ENCODE measurements at places on chromosomes 2 and 18.

- no peak for DNase-seq
These were observed 261.1 kb downstream of the NBAS start for GRCh38 chr2:15299904-15300520.

DNA sequence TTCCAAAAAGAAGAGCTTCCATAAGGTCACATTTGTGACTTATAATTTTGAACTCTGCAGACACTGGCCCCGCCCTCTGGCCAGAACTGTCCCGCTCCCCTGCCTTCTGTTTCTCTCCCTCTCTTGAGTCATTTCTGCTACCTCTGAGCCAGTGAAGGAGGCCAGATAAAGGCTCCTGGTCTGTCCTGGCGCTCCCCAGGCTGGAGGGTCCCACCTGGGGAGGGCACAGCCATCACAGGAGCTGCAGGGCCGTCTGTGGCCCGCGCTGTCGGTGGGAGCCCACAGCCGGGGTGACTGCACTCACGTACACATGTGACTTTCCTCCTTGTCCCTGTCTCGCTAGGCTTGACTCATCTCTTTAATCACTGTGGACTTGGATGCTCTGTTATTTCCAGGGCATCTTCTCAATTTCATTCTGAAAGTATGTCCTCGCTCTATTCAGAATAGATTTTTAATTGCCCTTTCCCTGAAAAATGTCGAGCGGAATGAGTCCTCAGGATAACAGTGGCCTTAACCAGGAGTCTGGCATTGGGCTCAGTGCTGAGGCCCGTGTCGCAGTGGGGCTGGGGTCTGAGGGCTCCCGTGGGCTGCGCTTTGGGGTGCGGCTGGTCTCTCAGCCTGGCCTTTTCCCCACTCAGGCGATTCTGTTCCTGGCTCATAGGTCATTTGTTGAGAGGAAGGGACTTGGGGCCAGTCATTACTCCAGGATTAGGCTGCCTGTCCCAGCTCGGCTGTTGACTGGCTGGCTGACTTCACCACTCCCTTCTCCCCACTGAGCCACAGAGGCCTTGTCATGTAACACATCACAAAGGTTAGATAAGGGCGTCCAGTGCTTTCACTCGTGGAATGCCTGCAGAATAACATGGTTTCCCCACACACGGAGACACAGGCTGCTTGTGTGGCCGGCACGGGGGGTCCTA is 34.5 kb downstream of the KLHL29 start:
- no peak for DNase-seq

GRCh38 chr2:227339098-227339599 is 14.1 kb downstream of the MFF start:
- no peak for DNase-seq

DNA sequence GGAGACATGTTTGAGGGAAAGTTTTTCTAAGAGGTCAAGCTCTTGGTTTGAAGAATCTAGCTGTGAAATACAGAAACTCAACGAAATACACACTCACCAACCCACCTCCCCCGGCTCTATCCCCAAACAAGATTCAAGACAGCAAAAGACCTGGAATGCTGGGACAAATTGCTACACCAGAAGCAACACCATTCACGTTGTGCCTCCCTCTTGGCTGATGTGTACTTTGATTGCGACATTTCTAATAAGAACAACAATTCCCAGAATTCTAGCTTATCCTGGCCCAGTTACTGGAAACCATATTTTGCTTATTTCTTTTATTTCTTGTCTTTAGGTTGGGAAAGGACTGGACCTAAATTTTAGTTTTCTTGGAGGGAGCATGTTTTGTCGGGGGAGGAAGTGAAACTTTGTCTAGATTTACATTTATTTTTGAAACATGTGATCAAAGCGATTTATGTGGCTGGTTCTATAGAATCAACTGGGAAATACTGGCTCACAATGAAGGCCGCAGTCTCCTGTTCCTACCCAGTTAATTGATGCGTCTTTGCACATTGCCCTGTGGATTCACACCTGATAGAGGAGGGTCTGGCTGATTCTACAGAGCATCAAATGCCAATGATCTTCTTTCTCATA is 29.6 kb upstream of the LPIN1 start:
- DNase-seq: no peak

DNA sequence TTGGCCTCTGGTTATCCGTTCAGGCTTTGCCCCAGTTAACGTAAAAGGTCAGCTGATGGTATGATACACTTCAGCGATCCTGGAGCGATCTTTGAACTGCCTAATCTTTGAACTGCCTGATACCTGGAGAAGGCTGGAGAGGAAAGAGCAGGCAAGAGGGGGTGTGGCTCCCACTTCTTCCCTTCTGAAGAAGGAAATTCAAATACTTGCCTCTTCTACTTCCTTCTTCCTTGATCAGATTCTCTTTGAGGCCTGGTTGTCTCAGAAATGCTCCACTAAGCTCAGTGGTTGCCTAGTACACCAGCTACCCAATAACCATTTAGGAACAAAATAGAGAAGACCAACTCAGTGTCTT is 619 bp downstream of the GALM start:
- DNase-seq: no peak

DNA sequence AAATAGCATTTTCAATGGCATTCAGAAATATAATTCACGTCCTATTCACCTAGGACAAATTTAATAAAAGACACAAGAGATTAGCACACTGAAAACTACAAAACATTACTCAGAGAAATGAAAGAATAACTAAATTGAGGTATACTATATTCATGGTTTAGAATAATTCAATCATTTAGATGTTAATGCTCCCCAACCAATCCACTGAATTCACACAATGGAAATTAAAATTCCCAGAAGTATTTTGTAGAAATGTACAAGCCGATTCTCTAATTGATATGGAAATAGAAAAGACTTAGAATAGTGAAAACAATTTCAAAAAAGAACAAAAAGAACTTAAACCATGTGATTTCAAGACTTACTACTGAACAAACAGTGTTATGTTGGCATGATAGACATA is 212.2 kb downstream of the ZEB2 start:
- no peak for DNase-seq

GRCh38 chr2:204468746-204469429 is 76.4 kb upstream of the PARD3B start:
- DNase-seq: no peak

GRCh38 chr2:206392118-206392517 is 51.2 kb upstream of the ADAM23 start:
- DNase-seq: peak; percentile 13

- no peak for DNase-seq
These were observed 19.6 kb downstream of the MSH2 start for GRCh38 chr2:47422560-47422959.

DNA sequence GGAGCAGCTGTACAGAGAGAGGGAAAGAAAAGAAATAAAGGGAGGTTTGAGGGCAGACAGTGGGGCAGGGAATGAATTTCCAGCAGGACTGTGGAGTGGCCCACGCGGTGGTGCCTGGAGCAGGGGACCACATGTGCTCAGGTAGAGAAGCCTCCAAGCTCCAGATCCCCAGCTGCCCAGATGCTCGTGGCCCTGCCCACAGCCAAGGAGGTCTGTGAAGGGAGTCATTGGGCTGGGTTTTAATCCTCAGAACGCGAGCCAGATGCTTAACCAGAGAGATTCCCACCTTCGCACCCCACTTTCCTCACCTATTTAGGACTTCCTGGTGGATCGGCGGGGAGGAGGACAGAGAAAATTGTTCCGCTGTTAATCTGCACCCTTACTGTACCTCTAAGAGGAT is 369.4 kb downstream of the PARD3B start:
- no peak for DNase-seq

GRCh38 chr18:61651145-61651879 is 241.5 kb downstream of the RNF152 start:
- no peak for DNase-seq

GRCh38 chr2:64859312-64860212 is 129.6 kb upstream of the SLC1A4 start:
- DNase-seq: no peak

GRCh38 chr2:134739236-134739878 is 20.6 kb upstream of the TMEM163 start:
- no peak for DNase-seq

GRCh38 chr2:152492911-152493310 is 157.9 kb downstream of the FMNL2 start:
- DNase-seq: no peak

DNA sequence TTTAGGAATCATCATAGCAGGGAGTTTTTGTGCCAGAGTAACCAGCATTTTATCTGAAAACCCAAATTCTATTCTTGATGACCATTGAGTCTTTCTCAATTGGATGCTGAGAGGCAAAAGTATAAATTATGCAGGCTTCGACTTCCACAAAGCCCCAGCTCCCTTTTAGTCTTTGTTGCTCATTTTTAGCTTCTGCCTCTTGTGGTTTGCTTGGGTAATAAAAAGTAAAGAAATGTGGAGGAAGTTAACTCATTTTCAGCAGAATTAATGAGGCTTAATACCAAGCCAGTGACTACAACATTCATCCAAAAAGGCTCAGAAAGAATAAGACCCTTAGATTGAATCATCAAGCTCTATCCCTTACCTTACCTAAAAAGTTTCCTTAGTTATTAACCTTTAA is 18.6 kb downstream of the ERMN start:
- DNase-seq: no peak

GRCh38 chr2:168727904-168728470 is 74.5 kb upstream of the NOSTRIN start:
- DNase-seq: no peak

DNA sequence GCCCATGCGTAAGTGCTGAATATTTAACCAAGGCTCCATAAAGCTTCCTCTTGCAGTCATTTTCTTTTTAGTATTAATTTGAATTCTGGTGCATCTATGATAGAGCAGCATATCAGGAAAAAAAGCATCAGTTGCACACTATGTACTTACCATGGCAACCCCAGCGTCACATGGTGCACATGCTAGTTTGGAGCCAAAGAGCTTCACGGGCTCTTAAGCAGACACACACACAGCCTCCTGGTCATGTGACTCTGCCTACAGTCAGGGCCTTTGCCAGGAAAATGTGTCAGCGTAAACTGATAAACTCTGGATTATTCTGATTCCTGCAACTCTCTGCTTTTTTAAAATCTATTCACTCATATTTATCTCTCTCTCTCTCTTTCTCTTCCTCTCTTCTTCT is 30.2 kb downstream of the NYAP2 start:
- no peak for DNase-seq

DNA sequence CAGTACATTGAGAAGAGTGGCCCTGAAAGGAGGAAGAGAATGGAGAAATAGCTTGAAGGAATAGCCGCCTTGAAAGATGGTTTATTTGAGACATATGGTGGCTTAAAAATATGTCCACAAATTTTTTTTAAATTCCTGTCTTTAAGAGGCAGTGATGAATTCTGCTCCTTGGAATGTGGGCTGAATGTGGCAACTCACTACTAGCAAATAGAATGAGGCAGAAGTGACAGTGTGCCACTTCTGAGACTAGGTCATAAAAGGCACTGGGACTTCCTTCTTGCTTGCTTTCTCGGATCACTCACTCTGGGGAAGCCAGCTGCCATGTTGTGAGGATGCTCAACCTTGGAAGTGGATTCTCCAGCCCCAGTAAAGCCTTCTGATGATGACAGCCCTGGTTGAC is 67.0 kb downstream of the FAM161A start:
- no peak for DNase-seq

DNA sequence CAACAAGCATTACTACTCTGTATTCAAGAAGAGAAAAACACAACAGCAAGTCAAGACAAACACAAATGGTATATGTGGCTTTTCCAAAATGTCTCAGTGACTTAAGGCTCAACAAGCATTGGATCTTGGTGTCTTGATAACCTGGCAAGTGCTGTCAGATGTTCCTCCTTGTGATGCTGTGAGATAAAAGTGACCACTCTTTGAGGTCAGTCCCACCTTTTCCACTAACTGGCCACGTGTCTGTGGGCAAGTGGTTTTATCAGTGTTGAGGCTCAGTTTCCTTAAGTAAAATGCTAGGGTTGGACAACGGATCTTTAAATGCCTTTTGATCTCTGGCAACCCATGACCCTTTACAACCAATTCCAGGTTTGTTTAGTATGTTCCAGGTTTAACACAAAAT is 98.7 kb downstream of the BCL2 start:
- DNase-seq: no peak

GRCh38 chr18:43682196-43682595 is 404.9 kb upstream of the SYT4 start:
- no peak for DNase-seq

- no peak for DNase-seq
These were observed 105.8 kb downstream of the ARHGAP28 start for GRCh38 chr18:6835345-6835744.

DNA sequence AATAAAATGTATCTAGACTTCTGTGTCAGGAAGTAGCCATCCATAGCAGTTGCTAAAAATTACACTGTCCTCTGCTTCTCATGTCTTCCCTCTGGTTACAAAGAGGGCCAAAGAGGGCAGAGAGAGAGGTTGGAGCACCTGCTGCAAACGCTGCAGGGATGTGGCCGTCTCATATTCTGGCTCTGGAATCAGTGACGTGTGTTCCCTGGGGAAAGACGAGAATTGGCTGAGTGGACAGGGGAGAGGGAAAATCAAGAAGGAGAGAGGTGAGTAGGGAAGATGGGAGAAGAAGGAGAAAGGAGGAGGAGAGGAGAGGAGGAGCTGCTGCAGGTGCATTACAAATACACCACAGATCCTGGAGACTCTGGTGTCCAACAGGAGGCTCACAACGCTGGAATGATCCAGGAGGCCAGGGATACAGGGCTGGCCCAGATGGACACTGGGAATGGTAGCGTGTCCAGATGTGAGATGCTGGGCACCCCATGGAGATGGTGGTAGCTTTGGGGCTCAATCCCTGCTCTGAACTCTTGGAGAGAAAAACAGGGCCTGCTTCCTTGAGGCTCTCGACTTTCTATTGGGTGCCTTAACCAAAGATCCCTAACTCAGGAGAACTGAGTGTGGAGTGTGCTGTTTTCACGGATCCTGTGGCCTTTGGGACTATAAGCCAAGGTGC is 118.4 kb upstream of the PXDN start:
- no peak for DNase-seq

GRCh38 chr2:48449073-48449840 is 80.7 kb upstream of the STON1 start:
- DNase-seq: no peak

DNA sequence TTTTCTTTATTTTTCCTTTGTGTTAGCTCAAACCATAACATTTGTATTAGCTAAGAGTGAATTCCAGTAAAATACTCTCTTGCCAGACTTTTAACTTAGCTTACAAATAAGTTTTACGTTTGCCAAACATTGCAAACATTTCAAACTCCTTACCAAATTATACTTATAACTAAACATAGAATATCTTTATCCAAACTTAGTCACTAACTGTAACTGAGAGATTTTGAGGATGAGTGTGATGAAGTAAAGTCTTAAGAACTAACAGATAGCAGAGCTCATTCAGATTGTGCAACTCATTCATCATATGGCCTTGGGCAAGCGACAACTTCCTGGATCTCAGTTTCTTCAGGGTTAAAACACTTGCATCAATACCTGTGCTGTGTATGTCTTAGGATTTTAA is 533.7 kb downstream of the TDRD15 start:
- DNase-seq: no peak

All from activated naive CD8-positive, alpha-beta T cell treated with anti-CD3 and anti-CD28 coated beads, Interleukin-2, amount 50 U/mL, for 24 hours (primary cell).